Right lung (tissue), 10 donors: ENCODE measurements at places on chromosomes 4 and X.

- no peak for DNase-seq
These were observed 270.6 kb upstream of the GK2 start for GRCh38 chr4:79678472-79679202.

- DNase-seq, result no peak
These were observed 17.5 kb upstream of the C4orf36 start for GRCh38 chr4:86909546-86910295.

GRCh38 chrX:153551135-153551534 lies 33.7 kb downstream of the ATP2B3 start:
- DNase-seq, result no peak

GRCh38 chr4:168514249-168514852 lies 17.5 kb downstream of the PALLD start:
- DNase-seq, result peak; percentile 12

DNA sequence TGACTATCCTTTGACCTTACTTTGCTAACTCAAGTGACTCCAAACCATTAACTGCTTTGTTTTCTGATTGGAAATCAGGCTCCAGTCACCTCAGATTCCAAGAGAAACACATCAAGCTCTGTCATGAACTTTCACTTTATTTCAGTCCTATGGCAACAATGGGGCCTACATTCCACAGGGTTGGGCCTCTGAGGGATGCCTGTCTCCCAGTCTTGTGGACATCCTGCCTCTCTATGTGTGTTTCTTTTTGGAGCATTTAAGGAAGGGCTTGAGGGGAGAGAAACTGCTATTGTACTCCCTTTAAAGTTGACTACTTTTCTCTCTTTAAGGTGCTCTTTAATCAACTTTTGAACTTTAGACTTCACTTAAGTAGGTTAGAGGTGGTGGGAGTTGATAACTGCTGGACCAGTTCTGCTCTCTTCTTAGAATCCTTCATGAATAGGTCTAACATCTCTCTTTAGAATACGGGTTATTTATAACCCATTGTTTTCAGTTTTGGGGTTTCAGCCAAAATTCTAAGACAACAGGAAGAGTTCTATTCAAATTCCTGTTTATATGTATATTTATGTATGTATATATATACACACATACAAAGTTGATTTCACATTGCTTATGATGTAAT lies 274.3 kb upstream of the NR3C2 start:
- DNase-seq, result no peak

DNA sequence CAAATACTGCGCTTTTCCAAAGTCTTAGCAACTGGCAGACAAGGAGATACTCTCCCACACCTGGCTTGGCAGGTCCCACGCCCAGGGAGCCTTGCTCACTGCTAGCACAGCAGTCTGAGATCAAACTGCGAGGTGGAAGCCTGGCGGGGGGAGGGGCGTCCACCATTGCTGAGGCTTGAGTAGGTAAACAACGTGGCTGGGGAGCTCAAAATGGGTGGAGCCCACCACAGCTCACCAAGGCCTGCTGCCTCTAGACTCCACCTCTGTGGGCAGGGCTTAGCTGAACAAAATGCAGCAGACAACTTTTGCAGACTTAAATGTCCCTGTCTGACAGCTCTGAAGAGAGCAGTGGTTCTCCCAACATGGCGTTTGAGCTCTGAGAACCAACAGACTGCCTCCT lies 23.0 kb upstream of the NFKB1 start:
- DNase-seq, result no peak

DNA sequence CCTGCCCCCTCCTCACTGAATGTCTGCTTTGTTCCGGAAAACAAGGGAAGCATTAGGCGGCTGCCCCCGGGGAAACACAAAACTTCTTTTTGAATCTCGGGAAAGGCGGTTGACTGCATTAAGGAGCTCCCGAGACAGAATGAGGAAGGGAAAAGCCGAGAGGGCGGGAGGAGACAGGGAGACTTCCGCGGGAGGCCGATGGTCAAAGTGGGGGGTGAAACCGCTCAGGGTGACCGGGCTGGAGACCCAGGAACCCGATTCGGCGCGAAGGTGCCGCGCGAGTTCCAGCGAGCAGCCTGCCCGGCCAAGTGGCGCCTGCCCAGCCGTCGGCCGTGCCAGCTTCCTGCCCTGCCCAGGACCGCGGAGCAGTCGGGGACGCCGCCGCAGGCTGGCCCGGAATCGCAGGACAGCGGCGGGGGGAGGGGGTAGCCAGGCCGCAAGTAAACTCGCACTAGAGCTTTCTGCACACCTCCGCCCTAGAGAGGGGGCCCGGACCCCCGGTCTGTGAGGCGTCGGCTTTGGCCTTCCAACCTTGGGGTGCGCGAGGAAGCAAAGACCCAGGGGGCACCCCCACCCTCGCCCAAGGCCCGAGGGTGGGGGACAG lies 55.1 kb upstream of the BCOR start:
- no peak for DNase-seq

- DNase-seq, result no peak
These were observed 15.9 kb downstream of the SEPTIN6 start for GRCh38 chrX:119676949-119677653.

GRCh38 chr4:156116991-156117390 lies 163.3 kb upstream of the CTSO start:
- no peak for DNase-seq

DNA sequence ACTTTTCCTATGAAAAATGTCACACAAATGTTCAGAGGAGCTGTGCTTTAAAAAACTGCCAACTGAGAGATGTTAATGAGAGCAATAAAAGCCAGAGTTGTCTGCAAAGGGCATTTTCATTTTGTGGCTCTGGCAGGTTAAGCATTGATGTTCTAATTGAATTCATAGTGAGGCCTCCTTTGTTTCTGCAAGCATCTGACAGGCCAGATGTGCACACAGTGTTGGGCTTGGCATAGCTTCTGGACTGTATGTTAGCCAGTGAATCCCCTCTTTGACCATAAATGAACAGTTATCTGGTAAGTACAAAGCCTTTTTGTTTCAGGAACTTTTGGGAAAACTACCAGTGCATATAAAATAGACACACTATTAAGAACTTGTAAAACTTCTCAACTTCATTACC lies 81.9 kb downstream of the JADE3 start:
- DNase-seq, result no peak

- no peak for DNase-seq
These were observed 419.9 kb upstream of the SLIT2 start for GRCh38 chr4:19831644-19832285.

GRCh38 chrX:9730752-9731151 lies 34.9 kb downstream of the GPR143 start:
- DNase-seq, result no peak

DNA sequence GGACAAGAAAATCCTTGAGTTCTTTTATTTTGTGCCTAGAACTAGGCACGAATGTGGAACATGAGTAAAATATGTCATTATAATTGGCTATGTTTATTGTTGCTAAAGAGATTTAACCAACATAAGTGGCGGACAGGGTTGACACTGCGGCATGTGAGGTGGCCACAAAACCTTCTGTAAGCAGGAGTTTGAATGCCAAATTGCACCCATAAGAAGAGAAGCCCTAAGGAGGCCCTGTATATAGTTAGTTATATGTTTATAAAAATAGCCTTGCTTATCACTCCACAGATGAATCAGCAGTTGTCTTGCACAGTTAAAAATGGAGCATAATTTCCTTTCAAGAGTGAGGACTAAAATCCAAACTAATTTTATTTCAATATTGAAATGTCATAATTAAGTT lies 336.1 kb downstream of the GBA3 start:
- no peak for DNase-seq

DNA sequence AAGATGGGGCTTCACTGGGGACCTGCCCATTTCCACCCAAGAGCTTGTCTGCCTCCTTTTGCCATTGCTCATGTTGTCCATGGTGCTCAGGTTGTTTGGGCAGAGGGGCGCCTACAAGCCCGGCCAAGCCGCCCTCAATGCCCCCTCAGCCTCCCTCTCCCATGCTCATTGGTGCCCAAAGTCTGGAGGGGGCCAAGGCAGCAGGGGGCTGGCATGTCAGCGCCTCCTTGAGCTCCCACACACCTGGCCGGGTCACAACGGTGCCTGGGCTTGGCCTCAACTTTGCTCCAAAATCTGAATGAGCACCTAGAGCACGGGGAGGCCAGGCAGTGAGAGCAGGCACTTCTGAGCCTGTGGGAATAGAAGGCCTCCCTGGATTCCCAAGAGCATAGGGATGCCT lies 1598.8 kb downstream of the PCDH7 start:
- DNase-seq, result no peak

DNA sequence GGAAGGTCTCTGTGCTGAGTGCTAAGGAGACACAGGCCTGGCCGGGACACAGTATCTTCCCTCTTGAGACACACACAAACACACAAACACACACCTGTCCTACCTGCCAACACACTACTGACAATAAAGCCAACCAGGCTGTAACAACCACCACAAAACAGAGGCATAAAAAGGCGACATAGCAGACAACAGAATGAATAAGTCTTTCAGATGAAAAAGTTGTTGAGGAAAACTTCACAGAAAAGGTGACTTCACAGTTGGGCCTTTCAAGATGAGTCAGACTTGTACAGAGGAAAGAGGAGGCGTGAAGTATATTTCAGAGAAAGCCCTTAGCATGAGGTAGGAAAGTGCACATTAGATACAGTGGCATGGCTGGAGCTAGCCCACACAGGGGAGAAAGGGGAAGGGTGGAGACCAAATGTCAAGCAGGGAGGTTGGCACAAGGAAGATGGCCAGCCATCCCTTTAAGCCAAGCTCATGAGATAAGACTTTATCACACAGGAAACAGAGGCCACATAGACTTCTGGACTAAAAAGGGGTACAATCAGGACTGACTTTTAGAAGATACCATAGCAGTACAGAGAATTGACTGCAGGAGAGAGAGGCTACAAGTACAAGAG lies 54.0 kb downstream of the SLC9A7 start:
- DNase-seq, result no peak

DNA sequence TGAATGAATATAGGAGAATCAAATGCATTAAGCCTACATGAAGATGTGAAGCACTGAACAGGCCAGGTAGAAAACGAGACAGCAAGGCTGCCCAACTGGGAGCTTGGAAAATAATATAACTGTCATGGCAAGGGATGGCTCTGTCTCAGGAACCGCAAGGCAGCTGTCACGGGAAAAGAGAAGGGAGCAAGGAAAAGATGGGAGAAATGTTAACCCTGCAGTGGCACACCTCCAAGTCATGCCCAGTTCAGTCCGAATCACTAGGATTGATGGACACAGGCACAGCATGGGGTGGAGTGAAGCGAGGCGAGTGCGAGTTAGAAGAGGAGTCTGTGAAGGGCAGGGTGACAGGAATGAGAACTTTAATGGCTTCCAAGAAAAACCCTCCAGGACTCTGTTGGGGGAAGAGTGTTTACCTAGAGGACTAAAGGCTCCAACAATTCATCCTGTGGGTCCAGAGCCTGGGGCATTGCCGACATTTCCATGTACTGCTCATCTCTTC lies 144.1 kb upstream of the ETNPPL start:
- no peak for DNase-seq

DNA sequence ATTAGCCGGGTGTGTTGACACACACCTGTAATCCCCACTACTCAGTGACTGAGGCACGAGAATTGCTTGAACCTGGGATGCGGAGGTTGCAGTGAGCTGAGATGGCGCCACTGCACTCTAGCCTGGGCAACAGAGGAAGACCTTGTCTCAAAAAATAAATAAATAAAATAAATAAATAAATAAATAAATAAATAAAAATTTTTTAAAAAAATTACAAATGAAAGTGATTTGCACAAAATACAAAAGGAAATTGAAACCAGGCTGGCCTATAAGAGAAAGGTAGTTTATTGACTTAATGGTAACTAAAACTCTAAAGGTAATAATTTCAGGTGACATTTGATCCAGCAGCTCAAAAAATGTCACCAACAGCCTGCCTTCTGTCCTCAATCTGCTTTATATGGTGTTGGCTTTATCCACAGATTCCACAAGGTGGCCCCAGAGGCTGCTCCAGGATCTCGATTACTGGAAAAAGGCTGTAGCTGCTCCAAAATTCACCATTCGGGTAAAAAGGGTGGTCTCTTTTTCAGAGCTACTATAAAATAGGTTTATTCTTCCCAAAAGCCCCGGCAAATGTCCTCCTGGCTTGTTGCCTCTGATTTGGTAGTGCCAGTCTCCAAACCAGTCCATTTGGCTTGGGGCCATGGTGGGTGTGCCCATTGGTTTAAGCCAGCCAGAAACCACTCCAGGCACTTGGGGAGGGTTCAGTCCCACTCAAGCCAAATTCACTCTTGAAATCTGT lies 61.4 kb upstream of the TRIM2 start:
- peak; percentile 67 for DNase-seq

DNA sequence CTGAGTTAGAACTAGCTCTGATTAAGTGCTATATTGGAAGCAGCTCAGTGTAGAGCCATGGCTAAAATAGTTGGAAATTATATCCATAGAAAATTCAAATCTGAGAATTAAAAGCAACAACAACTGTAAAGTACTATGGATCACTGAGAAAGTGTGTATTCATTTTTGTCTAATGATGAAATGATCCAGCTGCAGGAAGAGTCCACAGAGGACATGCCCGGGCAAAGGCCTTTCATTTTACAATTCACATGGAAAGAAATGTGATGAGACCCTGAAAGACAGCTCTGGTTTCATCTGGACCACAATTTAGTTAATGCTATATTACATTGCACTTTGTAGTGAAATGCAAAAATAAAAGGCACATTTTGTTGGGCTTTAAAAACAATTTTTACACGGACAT lies 196.8 kb upstream of the FAT1 start:
- no peak for DNase-seq

DNA sequence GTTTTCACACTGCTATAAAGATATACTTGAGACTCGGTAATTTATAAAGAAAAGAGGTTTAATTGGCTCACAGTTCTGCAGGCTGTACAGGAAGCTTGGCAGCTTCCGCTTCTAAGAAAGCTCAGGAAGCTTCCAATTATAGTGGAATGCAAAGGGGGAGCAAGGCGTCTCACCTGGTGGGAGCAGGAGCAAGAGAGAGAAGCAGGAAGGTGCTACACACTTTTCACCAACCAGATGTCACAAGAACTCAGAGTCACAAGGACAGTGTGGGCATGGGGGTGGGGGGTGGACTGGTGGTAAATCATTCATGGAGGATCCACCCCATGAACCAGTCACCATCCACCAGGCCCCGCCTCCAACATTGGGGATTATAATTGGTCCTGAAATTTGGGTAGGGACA lies 22.8 kb downstream of the HMGB2 start:
- no peak for DNase-seq

DNA sequence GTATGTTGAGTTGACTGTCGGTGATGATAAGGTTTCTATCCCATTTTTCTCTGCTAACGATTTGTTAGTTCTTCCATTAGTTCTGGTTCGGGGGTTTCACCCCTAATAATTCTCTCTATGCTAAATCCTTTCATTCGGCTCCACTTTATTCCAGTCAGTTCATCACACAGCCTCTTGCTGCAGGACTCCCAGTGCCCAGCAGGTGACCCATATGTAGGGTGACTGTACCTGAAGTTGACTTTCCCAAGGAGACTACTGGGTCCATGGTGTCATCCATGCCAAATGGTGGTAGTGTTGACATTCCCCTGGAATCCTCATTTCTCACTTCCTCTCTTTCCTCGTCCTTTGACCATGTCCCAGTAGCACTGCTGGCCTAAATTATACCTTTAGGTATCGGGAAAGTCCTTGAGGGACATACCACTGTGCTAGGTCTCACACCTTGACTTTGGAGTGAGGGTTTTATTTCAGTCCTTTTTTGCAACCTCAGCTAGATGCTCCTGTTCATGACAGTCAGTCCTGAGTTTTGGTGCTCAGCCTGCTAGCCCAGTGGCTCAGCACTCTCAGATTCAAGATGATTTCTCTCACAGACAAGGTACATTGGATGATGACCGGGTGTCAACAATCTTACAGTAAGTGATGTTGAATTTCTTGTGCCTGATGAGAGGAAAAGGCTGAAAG lies 105.1 kb upstream of the ARHGAP24 start:
- no peak for DNase-seq

- DNase-seq, result no peak
These were observed 250 bp downstream of the USP9X start for GRCh38 chrX:41085512-41085877.
